Stomach (tissue), 19 donors: ENCODE measurements at places on chromosomes 7 and 10. TPM values are rescaled to one million over a fixed set of nuclear protein-coding genes. Genes with fewer than 3 reads are reported as not detected.

DNA sequence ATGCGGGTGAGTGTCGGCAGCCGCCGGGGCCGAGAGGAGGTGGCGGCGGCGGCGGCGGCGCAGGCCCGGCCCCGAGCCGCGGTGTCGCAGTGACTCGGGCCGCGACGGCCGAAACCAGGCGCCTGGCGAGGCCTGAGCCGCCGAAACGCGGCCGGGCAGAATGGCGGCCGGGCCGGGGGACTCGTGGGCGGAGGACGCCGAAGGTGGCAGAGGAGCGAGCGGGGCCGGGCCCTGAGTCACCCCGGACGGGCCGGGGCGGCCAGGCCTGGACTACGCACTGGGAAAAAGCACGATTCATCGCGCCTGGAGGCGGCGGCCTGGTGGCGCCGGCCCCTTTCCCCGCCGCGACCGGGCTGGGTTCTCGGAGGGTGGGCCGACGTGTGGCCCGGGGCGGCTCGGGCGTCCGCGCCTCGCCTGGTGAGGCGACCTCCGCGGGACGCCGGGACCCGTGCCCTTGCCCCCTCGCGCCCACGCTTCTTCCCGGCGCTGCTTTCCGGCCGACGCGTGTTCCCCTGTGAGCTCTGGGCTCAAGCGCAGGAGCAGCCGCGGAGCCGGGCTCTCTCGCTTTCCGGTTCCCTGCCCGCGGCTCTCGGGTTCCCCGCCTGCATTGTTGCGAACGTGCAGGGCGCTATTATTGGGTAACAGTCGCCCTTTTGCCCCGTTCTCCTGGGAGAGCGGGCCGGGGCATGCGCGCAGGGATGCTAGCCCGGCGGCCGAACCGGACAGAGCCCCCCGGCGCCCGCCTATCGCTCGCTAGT is 500 bp downstream of the CUL1 start:
- no peaks in the 10 kb centered on the region for H3K27me3 ChIP-seq
- DNase-seq = peak; percentile 82
- peaks cover 35% of the 10 kb centered on the region for H3K4me1 ChIP-seq
- no peaks in the 10 kb centered on the region for H3K36me3 ChIP-seq
- H3K27ac ChIP-seq = peak overlapping the region; percentile 99

DNA sequence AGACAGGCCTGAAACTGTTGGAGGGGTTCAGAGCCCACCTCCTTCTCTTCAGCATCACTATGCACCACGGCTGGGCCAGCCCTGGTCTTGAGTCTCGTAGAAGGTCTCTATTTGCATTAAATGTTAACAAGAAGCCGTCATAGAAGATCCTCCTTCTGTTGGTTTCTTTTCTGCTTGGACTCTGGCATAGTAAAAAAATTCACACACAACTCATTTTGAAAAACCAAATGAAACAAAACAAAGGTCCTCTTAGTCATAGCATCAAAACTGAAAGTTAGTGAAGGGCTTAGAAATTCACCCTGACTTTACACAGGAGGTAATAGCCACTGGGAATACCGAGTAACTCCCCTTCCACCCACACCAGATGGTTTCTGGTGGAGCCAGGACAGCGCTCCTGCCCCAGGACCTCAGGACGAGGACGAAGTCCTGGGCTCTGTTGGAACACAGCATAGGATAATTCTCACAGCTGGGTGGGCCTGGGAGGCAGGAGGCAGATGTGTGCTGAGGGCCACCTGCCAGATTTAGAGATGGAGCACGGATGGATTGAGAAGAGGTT is 248.4 kb upstream of the KLF6 start:
- no peaks in the 10 kb centered on the region for H3K36me3 ChIP-seq
- H3K27me3 ChIP-seq = no peaks in the 10 kb centered on the region
- no peak for DNase-seq
- no peak overlapping the region for H3K27ac ChIP-seq
- no peak overlapping the region for H3K4me3 ChIP-seq

The MYOZ1 gene
- not detected for total RNA-seq

The PON3 gene
- 1.2 TPM for total RNA-seq

- no peaks in the 10 kb centered on the region for H3K27me3 ChIP-seq
- H3K36me3 ChIP-seq = peaks cover 33% of the 10 kb centered on the region
- no peaks in the 10 kb centered on the region for H3K4me1 ChIP-seq
- H3K4me3 ChIP-seq = no peak overlapping the region
- no peak for DNase-seq
These were observed 19.9 kb upstream of the CCNY start for GRCh38 chr10:35316218-35316967.

The SEMA3D gene
- 2.6 TPM for total RNA-seq

The RGR gene
- not detected for total RNA-seq
